ENCODE measurements at places on chromosomes 7 and 10.
A peak's percentile ranks its signal among the peaks of the same experiment; 100 is the strongest.

GRCh38 chr10:49357910-49358309 is 38.0 kb downstream of the DRGX start:
- DNase-seq: no peak

DNA sequence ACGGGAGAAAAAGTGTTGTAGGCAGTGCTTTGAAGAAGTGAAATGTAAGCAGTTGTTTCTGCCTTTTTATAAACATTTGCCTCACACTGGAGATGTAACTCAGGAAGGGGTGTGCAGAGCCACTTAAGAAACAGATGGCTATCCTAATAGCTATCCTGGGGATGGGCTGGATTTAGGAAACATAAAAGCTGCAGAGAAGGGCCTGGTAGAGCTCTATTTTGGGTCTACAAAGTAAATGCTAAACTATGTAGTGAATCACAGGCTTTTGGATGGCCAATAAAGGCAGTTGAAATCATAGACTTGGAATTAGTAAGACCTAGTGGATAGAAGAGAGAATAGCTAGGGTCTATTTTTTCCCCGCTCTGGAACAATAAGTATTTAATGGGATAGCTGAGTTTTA is 79.9 kb upstream of the AGR3 start:
- DNase-seq: no peak

DNA sequence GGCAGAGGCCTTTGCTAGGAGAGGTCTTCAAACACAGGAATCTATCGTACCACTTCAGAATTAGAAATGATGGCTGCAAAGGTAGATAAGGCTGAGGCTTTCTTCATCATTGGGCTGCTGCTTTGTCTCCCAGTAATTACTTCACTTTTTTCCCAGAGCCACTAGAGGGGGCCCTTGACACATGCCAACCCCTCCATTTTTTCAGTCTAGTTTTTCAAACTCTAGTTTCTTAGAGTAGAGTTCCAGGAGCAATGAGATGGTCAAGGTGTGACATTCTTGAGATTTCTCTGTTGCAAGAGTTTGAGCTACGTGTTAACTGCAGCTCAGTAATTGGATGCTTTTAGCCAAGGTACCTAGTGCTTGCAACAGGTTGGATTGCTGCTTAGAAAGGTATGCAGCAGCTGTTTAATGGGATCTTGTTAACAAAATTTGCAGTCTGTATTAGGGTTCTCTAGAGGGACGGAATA is 33.8 kb upstream of the RBM20 start:
- DNase-seq: peak; percentile 60

DNA sequence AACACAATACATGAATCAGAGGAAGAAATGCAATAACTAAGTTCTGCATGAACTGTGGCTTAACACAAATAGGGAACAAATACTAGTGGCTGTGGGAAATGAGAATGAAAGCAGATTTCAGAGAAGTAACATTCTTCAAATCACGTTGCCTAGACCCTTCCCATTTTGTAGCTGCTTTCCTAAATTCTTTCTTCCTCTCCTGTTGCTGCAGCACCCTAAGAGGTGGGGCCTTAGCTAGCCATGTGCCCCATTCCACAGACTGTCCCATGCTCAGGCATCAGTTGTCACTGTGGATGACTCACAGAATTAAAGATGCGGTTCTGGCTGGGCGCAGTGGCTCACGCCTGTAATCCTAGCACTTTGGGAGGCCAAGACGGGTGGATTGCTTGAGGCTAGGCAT is 704.7 kb upstream of the C7orf33 start:
- DNase-seq: no peak

DNA sequence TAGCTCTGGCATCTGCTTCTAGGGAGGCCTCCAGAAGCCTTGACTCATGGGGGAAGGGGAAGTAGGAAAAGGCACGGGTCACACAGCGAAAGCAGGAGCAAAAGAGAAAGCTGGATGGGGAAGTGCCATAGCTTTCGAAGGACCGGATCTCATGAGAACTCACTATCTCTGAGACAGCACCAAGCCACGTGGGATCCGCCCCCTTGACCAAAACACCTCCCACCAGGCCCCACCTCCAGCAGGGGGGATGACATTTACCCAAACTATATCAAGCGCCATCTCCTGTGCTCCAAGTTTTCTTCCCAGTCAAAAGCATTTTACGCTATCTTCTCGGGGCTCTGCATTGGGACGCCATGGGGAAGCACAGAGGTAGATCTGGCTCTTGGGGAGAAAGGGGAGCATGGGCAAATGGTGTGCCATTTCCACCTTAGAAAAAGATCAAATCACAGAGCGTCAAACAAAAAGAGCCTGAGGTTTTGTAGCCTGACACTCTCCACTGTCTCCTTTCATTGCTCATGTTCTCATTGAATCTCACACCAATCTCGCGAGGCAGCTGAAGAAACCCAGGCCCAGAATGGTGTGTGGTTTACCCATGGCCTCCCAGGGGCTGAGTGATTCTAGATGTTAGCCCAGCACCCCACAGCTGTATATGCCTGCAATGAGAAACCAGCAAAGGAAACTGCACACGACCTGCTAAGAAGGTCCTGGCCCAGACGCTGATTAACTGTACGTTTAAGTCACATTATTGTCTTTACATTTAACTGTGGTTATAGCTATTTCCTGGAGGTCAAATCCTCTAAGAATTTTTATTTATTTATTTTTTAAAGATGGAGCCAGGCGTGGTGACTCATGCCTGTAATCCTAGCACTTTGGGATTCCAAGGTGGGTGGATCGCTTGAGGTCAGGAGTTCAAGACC is 8.1 kb upstream of the OLAH start:
- DNase-seq: no peak

DNA sequence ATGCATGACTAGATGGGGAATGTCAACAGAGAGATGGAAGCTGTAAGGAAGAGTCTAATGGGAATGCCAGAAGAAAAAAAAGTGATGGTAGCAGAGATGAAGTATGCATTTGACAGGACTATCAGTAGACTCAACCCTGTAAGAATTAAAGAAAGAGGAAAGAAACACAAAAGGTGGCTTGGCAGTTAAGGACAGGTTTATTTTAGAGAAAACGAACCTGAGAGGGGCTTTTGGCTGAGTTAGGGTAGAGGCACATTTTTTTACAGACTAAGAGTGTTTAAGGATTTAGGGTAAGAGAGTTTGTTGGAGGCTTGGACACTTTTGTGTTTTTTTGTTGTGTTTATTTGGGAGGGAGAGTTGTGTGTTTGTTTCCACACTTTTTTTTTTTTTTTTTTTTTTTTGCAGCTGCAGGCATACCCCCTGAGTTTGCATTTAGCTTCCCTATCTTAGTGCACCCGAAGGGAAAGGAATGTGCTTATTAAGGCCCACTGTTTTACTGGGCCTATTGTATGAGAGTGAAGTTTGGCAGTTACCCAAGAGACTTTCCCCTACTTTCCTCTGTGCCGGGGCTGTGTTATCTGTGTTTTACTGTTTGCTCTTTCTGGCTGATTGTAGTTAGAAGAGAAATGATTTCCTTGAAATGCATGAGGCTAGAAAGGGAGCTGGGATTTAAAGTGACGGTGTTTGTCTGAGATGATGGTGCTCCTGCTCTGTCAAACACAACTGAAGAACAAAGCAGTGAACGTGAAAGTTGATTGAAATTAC is 32.0 kb downstream of the NPVF start:
- DNase-seq: no peak

DNA sequence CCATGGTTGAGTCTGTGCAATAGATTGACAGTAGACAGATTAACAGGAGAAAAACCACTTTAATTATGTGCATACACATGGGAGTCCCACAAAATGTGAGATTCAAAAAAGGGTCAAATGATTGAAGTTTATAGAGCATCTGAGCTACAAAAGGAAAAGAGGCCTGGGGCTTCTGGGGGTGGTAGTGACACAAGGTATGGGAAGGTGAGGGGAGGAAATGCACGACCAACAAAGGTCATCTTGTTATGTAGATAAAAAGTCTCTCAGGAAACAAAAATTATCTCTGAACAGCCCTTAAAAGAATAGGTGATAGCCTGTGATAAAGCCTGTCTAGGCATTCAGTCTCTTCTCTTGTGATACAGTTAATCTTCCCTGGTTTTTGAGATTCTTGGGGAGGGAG is 141.7 kb downstream of the SEC23IP start:
- DNase-seq: no peak

DNA sequence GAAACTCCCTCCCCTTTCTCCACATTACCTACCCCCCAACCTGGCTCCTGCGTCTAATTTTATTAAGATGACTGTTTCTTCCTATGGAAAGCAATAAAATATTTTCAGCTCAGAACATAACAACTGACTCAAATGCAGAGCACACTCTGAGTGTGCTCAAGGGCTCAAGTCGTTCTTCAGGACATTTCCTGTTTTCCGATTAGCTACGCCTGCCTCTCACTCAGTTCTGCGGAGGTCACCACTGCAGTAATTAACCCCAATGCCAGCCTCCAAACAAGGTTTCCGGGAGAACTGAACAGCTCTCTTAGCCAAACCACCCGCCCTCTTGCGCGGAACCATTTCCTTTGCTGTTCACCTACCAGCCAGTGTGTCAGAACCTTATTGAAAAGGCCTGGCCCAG is 19.3 kb downstream of the MYOF start:
- DNase-seq: no peak

Data from BE2C (cell line).